Esophagus squamous epithelium (tissue), 5 donors: ENCODE measurements at places on chromosomes 6 and 20.

DNA sequence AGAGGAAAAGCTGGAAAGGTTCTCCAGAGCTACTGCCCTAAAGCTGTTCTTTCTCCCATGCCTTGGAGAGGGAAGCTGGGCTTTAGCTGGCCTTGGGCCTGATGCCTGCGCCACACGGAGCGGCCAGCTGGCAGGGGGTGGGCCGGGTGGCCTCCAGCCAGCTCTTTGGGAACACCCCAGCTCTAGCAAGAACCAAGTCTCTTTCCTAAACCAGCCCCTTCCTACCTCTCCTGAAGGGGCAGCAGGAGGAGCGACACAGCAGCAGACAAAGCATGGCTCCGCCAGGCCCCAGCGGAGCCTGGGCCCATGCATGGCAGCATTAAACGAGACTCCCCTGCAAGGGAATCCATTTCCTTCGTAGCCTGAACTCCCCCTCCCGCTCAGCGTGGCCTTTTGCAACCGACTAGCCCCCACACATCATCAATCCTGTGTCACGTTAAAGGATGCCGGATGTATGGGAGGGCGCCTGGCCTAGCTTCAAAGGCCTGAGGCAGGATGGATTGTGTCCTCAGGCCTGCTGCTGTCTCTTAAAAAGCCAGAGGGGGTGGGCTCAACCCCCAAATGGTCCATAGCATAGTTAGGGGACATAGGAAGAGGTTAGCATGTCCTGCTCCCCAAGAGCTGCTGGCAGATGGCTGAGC lies 14.0 kb downstream of the MRPS18A start:
- H3K36me3 ChIP-seq, result peaks cover 26% of the 10 kb centered on the region
- no peak for DNase-seq
- no peak overlapping the region for H3K4me3 ChIP-seq
- peak overlapping the region; percentile 28 for H3K27ac ChIP-seq
- H3K27me3 ChIP-seq, result no peaks in the 10 kb centered on the region

DNA sequence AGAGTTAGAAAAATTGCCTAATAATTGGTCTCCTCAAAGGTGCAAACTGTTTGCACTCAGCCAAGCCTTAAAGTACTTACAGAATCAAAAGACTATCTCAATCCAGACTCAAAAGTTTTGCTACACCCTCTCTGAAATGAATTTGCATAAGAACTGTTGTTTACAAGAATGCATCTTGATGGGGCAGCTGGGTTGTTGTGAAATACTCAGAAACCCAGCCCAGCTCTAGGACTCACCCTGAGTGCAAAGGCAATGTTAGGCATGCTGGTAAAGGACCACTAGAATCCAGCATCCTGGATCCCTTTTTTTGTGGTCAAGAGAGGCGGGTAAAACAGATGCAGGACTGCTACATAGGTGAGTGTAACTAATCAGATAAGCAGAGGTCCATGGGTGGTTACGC lies 700.2 kb downstream of the EYS start:
- no peaks in the 10 kb centered on the region for H3K4me1 ChIP-seq
- no peaks in the 10 kb centered on the region for H3K27me3 ChIP-seq
- H3K4me3 ChIP-seq, result no peak overlapping the region
- H3K36me3 ChIP-seq, result no peaks in the 10 kb centered on the region

- no peaks in the 10 kb centered on the region for H3K27me3 ChIP-seq
- H3K36me3 ChIP-seq, result peaks cover 3% of the 10 kb centered on the region
- no peaks in the 10 kb centered on the region for H3K4me1 ChIP-seq
- DNase-seq, result no peak
- no peak overlapping the region for H3K4me3 ChIP-seq
Measured at GRCh38 chr6:36235309-36235708, 34.6 kb upstream of the PNPLA1 start.

DNA sequence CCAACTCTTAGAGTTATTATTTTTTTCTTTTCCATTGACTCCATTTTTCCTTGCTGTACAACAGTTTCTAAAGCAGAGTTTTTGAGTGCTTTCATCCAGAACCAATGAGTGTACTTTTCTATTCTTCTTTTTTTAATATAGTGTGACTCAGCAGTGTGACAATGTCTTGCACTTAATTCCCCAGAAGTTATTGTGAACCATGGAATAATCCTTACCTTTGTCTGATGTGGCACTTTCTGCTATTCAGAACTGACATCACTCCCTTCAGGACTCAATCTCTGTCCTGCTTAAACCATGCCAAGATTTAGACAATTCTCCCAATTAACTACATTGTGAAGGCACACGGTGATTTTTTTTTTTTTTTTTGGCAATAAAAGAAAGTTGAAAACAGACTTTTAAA lies 41.5 kb downstream of the GRIK2 start:
- H3K27ac ChIP-seq, result no peak overlapping the region
- H3K4me3 ChIP-seq, result no peak overlapping the region
- DNase-seq, result no peak
- H3K36me3 ChIP-seq, result no peaks in the 10 kb centered on the region
- no peaks in the 10 kb centered on the region for H3K27me3 ChIP-seq
- peaks cover 14% of the 10 kb centered on the region for H3K4me1 ChIP-seq

DNA sequence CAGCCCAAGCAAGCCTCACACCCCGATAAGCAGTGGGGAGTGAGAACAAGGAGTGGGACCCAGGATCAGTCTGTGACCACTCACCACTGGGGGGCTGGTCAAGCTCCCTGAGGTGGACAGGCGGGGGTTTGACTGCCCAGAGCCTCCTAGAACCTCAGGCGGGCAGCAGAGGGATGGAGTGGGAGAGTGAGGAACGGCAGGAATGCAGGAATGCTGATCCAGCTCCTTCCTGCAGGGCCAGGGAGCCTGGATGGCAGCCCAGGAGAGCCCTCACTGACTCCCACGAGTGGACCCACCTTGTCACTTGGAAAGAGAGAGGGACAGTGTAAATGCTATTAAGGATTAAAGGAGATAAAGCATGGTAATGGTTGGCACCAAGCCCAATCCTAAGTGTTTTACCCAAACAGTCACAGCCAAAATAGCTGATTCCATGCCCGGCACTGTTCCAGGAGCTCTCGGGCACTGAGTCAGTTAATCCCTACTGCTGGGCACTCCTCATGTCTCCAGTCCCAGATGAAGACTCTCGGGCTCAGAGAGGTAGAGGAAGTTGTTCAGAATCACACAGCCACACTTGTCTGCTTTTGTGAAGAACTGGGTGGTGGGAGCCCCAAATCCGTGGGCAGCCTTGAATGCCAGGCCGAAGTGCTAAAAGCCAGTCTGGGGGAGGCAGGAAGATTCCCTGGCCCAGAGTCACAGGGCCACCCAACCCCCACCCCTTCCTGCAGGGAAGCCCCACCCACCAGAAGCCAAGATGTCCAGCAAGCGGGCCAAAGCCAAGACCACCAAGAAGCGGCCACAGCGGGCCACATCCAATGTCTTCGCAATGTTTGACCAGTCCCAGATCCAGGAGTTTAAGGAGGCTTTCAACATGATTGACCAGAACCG lies 3.1 kb downstream of the MYL9 start:
- H3K27ac ChIP-seq, result peak overlapping the region; percentile 90
- peak overlapping the region; percentile 72 for H3K4me3 ChIP-seq
- peaks cover 11% of the 10 kb centered on the region for H3K4me1 ChIP-seq
- no peak for DNase-seq
- no peaks in the 10 kb centered on the region for H3K36me3 ChIP-seq
- H3K27me3 ChIP-seq, result peaks cover 18% of the 10 kb centered on the region

DNA sequence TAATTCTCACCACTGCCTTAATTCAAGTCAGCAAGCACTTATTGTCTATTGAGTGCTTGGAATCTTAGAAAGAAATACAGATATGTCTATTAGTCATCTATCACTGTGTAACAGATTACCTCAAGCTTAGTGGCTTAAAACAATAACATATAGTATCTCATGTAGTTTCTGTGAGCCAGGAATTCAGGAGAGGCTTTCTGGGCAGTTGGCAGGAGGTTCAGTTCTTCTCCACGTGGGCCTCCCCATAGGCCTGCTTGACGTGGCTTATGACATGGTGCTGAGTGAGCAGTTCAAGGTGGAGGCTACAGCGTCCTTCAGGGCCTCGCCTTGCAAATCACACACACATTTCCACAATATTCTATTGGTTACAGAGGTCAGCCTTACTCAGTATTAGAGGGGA lies 69.7 kb downstream of the DTD1 start:
- no peaks in the 10 kb centered on the region for H3K36me3 ChIP-seq
- H3K27ac ChIP-seq, result no peak overlapping the region
- no peaks in the 10 kb centered on the region for H3K4me1 ChIP-seq

DNA sequence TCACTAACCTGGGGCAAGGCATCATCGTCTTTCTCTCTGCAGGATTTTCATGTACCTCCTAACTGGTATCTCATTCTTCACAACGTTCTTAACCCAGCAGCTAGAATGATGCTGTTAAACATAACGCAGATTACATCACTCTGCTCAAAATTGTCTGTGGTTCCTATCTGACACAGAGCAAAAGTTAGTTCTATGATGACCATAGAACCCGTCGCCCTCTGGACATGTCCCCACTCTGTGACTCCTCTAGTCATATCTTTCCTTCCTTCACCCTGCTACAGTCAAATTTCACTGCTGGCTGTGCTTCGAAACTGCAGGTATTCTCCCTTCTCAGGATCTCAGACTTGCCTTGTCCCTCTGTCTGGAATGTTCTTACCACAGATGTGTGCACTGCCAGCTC lies 87.4 kb upstream of the TPD52L1 start:
- peaks cover 3% of the 10 kb centered on the region for H3K4me1 ChIP-seq
- no peak overlapping the region for H3K27ac ChIP-seq
- no peak for DNase-seq
- H3K36me3 ChIP-seq, result no peaks in the 10 kb centered on the region

- H3K4me1 ChIP-seq, result no peaks in the 10 kb centered on the region
- no peak overlapping the region for H3K27ac ChIP-seq
- no peak overlapping the region for H3K4me3 ChIP-seq
Measured at GRCh38 chr6:154301839-154302752, 54.5 kb downstream of the IPCEF1 start.

GRCh38 chr20:19889011-19889953 lies 127.9 kb upstream of the NAA20 start:
- no peak overlapping the region for H3K4me3 ChIP-seq
- no peak for DNase-seq
- H3K27me3 ChIP-seq, result no peaks in the 10 kb centered on the region
- peak overlapping the region; percentile 52 for H3K27ac ChIP-seq

DNA sequence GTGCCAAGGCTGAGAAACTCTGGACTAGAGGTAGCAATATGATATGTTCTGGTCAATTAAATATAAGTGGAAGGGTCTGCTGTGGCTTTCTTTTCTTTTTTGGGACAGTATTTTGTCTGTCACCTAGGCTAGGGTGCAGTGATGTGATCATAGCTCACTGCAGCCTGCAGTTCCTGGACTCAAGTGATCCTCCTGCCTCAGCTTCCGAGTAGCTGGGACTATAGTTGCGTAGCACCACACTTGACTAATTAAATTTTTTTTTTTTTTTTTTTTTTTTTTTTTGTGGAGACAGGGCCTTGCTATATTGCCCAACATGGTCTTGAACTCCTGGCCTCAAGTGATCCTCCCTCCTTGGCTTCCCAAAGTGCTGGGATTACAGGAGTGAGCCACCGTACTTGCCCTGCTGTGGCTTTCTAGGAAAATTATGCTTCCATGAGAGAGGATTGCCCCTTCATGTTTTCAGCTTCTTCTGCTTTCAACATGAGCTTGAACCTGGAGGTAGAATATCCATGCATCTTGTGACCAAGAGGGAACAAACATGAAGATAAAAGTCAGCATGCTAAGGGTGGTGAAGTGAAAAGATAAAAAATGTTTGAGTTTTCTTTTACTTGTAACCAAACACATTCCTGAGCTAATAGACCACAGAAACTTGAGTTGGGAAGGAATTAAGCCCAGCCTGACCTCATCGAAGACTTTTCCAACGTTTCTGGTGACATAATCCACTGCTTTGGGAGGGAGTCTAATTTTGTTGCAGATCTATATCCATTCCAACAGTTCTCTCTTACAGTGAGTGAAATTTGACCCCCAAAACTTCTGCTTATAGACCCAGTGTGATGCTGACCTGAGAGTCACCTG lies 75.1 kb downstream of the CARMIL1 start:
- no peak overlapping the region for H3K27ac ChIP-seq
- H3K4me3 ChIP-seq, result no peak overlapping the region
- H3K4me1 ChIP-seq, result peaks cover 4% of the 10 kb centered on the region

DNA sequence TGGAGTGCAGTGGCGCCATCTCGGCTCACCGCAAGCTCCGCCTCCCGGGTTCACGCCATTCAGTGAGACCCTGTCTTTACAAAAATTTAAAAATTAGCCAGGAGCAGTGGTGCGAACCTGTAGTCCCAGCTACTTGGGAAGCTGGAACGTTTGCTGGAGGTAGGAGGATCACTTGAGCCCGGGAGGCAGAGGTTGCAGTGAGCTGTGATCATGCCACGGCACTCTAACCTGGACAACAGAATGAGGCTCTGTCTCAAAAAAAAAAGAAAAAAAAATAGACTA lies 5.7 kb upstream of the PARD6B start:
- no peak for DNase-seq
- H3K27ac ChIP-seq, result peak overlapping the region; percentile 57
- H3K36me3 ChIP-seq, result no peaks in the 10 kb centered on the region
- peaks cover 81% of the 10 kb centered on the region for H3K4me1 ChIP-seq
- no peaks in the 10 kb centered on the region for H3K27me3 ChIP-seq

GRCh38 chr6:14703586-14703985 lies 542.3 kb upstream of the JARID2 start:
- H3K36me3 ChIP-seq, result no peaks in the 10 kb centered on the region
- DNase-seq, result no peak
- no peaks in the 10 kb centered on the region for H3K27me3 ChIP-seq
- peaks cover 26% of the 10 kb centered on the region for H3K4me1 ChIP-seq
- no peak overlapping the region for H3K27ac ChIP-seq
- H3K4me3 ChIP-seq, result no peak overlapping the region

DNA sequence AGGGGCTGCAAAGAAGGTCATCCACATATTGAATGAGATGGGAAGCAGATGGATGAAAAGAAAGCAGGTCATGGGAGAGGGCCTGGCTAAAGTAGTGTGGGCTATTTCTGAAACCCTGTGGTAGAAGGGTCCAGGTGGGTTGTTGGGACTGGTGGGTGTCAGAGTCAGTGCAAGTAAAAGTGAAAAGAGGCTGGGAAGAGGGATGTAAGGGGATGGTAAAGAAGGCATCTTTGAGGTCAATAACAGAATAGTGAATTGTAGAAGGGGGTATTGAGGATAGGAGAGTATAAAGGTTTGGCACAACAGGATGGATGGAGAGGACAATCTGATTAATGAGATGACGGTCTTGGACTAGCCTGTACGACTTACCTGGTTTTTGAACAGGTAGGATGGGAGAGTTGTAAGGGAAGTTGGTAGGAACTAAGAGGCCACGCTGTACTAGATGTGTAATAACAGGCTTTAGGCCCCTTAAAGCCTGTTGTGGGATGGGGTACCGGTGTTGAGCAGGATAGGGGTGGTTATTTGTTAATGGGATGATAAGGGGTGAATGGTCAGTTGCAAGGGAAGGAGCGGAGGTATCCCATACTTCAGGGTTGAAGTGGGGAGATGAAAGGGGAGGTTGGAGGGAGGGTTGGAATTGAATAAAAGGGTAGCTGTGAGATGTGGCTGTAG lies 748.9 kb upstream of the ADGRB3 start:
- H3K27ac ChIP-seq, result no peak overlapping the region
- H3K4me1 ChIP-seq, result no peaks in the 10 kb centered on the region
- no peaks in the 10 kb centered on the region for H3K27me3 ChIP-seq
- no peak for DNase-seq
- H3K4me3 ChIP-seq, result no peak overlapping the region

- no peaks in the 10 kb centered on the region for H3K27me3 ChIP-seq
- H3K4me3 ChIP-seq, result no peak overlapping the region
- H3K36me3 ChIP-seq, result no peaks in the 10 kb centered on the region
- DNase-seq, result no peak
- peaks cover 47% of the 10 kb centered on the region for H3K4me1 ChIP-seq
Measured at GRCh38 chr20:37523911-37524700, 3.1 kb downstream of the NNAT start.
